ENCODE measurements at places on chromosomes 4 and X.
A peak's percentile ranks its signal among the peaks of the same experiment; 100 is the strongest.

GRCh38 chr4:171843456-171843855, 30.3 kb downstream of the GALNTL6 start:
- no peak for DNase-seq

DNA sequence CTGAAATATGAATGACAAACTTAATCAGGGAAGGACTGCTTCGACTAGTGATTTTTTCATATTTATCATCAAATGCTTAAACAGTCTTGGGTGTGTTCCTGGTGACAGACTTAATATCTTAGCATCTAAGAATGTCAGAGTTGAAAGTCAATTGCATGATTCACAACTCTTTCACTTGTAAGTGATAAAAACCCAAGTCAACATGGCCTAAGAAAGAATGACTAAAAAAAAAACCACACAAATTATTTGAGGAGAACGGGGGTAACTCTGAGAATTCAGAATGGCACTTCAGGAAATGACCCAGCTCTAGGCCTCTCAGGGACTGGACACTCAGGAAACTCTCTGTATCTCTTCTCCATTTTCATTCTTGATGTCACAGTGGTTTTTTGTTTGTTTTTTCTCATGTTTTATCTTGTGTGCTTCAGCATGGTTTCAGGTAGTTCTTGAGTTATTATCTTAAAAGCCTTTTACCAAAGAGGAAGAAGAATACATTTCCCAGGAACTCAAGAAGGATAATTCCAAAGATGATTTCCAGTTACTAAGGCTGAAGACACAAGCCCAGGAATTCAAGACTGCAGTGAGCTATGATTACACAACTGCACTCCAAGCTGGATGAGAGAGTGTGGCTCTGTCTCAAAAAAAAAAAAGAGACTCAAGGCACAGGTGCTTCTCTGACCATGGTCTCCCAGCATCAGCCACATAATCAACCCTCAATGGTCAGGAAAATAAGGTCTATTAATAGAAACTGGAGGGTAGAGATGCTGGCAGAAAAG, 1697.8 kb upstream of the IGFBP7 start:
- DNase-seq = no peak

- no peak for DNase-seq
These were observed 136.2 kb upstream of the BMPR1B start for GRCh38 chr4:94621491-94622080.

DNA sequence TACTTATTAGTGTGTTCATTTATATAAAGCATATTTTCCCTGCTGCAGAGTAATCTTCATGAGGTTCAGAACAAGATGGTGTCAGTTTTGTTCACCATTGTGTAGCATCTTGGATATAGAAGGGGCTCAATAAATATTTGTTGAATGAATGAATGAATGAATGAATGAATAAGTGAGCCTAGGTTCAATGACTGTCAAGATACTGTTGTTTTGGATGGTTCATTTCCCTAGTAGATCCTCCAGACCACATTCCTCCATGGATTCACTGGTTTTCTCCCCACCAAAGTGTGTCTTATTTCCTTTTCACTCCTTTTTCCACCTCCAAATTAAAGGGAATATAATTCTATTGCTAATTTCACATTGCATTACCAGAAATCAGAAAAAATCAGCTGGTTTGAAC, 2.1 kb upstream of the OCIAD2 start:
- no peak for DNase-seq

DNA sequence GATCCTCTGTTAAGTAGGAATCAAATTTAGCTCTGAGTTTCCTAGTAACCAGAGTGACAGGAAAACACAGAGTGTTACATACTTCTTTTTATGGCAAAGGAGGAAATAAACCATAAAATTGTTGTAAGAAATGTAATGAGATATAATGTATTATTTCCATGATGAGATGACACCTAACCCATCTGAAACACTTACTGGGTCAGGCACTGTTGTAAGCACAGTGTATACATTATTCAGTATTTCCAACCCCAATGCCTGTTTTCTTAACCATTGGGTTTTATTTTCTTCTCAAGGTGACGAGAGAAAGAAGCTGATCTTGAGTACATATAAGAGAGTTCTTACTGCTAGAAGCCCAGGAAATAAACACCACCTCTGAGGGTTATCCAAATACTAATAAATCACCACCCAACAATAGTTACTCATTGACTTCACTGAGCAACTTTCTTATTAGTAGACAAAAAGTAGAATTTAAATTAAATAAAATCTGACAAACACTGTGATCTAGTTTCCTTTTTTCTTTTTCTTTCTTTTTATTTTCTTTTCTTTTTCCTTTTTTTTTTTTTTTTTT, 4.2 kb upstream of the ENAM start:
- no peak for DNase-seq

- no peak for DNase-seq
These were observed 65.4 kb upstream of the NKX1-1 start for GRCh38 chr4:1471443-1472147.

- no peak for DNase-seq
These were observed 36.3 kb downstream of the SNCA start for GRCh38 chr4:89800527-89801103.

GRCh38 chr4:76251441-76252270, at the start of gene FAM47E:
TSS of gene FAM47E (plus strand) at chr4:76251721. CDS start at chr4:76251747, 26 bp downstream.
- no peak for DNase-seq

GRCh38 chr4:90220459-90220858, 93.3 kb downstream of the CCSER1 start:
- no peak for DNase-seq

- no peak for DNase-seq
These were observed 259.8 kb upstream of the CLNK start for GRCh38 chr4:10944321-10944720.

- DNase-seq = no peak
These were observed 206.3 kb downstream of the SLC7A11 start for GRCh38 chr4:138035781-138036258.

GRCh38 chr4:138918169-138918869, 97.3 kb upstream of the NOCT start:
- DNase-seq = no peak

DNA sequence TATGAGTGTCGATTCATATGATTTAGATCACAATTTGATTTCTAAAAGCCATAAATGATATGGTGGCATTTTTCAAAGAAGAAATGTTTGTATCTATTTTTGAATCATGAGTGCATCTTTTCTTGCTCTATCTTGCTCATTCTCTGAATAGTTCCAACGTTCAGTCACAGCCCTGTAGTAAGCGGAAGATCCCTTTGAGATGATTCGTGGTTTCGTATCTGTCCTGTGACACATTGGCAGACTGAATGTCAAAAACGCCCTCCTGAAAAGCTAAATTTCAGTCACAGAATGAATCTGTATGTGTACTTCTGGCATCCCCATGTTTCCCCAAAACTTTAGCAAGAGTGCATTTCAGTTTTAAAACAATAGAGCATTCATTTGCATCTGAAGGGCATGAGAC, 1066.9 kb upstream of the TENM3 start:
- DNase-seq = no peak

DNA sequence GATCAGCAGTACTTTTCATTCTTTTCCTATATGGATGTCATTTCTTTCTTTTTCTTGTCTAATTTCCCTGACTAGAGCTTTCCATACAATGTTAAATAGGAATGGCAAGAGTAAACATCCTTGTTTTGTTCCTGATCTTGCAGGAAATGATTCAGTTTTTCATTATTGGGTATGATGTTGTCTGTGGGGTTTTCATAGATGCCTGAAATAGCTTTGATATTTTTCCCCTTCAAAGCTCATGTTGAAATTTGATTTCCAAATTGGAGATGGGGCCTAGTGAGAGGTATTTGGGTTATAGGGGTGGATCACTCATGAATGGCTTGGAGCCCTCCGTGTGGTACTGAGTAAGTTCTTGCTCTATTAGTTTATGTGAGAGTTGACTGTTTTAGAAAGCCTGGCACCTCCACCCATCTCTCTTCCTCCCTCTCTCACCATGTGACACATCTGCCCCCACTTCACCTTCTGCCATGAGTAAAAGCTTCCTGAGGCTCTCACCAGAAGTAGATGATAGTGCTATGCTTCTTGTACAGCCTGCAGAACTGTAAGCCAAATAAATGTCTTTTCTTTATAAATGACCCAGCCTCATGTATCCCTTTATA, 22.3 kb upstream of the VSIG1 start:
- DNase-seq = no peak

DNA sequence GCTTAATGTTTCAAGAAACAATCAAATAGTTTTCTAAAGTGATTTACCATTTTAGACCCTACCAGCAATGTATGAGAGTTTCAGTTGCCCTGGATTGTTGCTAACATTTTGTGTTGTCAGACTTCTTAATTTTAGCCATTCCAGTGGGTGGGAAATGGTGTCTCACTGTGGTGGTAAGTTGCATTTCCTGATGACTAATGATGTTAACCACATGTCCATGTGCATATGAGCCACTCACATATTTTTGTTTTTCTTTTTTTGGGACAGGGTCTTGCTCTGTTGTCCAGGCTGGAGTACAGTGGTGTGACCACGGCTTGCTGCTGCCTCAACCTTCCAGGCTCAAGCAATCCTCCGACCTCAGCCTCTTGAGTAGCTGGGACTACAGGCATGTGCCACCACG, 48.3 kb downstream of the MED28 start:
- DNase-seq = no peak

DNA sequence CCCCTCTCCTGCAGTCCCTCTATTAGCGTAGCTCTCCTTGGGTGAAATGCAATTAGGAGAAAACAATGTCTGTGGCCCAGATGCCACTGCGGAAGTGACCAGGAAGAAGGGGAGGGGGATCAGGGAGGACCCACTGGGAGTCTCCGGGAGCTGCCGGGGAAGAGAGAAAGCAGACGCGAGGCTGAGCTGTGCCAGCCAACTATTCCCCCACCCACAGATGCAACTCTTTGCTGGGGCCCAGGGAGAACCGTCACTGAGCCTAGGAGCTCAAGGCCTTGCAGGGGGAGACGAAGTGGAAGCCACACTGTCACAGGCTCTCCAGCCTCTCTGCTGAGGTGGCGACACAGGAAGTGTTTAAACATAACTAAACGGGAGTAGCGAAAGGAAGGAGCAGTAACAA, 149.2 kb downstream of the BCOR start:
- DNase-seq = no peak

- peak; percentile 21 for DNase-seq
These were observed 60.7 kb upstream of the ABCG2 start for GRCh38 chr4:88219099-88219498.

DNA sequence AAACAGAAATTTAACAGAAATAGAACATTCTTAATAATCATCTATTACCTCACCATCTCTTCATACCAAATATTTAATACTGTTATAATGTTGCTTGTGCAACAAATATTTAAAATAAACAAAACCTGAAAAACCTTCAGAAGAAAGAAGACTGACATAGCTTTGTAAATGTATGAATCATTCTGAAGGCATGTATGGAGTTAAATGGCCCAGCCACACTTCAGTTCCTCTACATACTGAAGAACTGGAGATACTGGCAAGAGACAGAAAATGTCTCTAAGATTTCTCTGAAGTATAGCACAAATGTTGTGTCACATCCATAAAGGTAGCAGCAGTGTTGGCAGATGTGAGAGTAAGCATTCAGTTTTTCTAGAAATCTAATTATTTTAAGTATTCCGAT, 275.3 kb upstream of the FGF13 start:
- no peak for DNase-seq

DNA sequence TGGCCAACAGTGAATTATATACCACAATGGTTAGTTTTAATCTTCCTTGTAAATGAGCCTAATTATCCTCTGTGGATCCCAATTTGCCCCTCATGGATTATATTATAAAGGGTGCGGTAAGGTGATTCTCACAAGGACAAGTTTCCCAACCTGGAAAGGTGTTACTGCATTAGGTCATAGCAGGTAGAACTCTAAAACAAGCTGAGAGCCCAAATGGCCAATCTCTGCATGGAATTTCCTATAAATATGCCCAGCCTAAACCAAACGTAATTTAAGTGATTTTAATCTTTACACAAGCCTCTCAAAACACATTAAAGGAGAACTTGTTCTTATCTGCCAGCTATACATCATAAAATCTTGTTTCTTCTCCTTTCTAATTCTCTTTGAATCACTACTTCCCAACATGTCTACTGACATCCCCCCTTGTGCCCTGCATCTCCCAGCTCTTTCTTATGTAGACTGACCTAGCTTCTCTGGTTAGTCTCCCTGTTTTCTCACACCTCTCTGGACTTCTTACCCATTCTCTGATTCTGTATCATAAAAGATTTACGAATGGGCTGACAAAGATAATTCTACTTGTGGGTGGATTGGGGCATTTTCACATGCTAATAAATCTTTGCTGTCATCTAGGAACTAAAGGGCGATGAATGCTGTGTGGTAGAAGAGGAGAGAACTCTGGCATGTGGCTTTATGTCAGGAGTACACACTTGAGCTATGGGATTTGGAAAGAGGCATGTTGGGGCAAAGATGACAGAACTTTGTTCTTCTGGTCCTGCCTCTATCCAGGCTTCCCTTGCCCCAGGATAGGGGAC, 94.3 kb upstream of the PGRMC2 start:
- DNase-seq = no peak

- DNase-seq = no peak
These were observed 831.9 kb downstream of the TRIML1 start for GRCh38 chr4:188971125-188971524.

Data from AG04450 (cell line).